ENCODE measurements at places on chromosomes 5 and 9.

DNA sequence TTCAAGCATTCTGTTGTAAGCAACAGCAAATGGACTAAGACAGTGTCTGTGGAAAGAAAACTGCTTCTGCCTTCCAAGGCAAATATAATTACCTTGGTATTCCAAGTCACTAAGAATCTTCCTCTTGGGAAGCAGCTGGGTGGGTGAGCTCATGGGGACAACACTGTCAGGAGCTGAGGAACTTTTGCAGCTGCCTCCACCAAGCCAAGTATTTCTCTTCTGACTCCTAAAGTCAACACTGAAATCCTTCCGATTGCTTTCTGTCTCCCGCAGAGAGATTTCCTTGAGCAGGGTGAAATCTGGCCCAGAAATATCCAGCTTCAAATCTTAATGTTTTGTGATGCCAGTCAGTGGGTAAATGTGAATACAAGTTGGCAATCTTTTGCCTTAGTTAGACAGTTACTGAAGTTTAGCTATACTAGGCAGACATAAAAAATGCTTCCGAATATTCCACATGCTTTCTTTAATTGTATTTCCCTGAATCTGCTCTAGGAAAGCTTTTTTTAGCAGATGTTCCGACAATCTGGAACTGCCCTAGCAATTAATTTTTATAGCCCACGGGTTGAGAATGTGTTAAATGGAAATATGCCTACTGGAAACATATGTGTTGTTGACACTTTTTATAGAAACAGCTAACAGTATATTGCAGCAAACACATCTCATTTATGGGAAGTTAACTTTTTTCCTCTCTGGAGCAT lies 369.9 kb upstream of the DAB2 start:
- no peak for DNase-seq

- DNase-seq, result no peak
Observed at GRCh38 chr5:132428147-132428482, 58.6 kb downstream of the SLC22A5 start.

DNA sequence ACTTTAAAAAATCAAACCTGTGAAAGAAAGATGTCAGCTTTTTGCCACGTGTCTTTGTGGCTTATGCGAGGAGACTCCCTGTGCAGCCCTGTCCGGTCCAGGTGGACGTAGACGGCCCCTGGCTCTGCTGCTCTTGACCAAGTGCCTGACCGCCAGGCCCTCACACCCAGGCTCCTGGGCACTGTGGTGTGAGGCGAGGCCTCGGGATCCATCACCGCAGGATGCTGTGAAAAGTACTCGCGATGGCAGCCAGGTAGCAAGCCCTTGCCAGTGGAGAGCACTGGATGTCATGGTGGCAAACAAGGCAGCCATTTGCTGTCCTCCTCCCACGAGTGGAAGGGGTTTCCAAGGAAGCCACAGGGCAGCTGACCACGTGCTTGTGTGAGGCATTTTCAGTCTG lies 245.1 kb downstream of the CACNA1B start:
- no peak for DNase-seq

GRCh38 chr5:34035756-34036155 lies 7.3 kb downstream of the C1QTNF3 start:
- no peak for DNase-seq

DNA sequence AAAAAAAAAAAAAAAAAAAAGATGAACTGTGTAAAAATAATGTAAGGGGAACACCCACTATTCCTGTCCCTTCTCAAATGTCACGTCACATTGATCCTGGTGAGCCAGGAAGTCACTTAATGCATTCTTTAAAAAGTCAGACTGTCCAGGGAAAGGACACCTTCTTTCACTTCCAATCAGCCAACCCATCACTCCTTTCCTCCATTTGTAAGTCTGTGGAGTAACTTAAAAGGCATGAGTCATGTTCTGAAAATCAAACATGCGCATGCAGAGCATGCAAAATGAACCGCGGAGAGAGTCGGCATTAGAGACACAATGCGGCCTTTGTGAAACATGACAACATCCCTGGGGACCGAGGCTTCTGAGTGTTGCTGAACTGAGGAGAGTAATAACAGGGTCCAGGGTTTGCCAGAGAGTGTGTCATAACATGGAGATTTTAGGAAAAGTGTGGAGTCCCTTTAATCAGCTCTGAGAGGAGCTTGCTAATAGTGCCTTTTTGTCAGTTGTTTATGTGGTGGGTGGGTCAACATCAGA lies 77.6 kb upstream of the SEMA6A start:
- no peak for DNase-seq

GRCh38 chr9:3348169-3348568 lies 177.6 kb downstream of the RFX3 start:
- no peak for DNase-seq

DNA sequence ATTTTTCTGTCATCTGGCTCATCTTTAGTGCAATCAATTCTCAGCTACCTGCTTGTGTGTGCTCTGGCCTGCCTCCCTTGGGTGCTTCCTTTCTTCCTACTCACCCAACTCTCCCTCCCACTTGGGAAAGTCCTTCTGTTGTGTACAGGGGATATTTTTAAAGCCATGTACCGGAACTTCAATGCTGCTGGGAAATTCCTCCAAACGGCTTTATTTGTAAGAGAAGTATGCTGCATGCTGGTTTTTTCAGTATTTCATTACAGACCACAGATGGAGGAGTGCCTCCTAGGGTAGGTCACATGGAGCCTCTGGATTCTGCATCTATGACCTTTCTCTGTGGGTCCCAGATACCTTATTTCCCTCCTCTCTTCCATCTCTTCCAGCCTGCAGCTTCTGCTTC lies 5.4 kb upstream of the HMHB1 start:
- no peak for DNase-seq

GRCh38 chr9:120186276-120186675 lies 393.7 kb downstream of the CDK5RAP2 start:
- DNase-seq, result no peak

DNA sequence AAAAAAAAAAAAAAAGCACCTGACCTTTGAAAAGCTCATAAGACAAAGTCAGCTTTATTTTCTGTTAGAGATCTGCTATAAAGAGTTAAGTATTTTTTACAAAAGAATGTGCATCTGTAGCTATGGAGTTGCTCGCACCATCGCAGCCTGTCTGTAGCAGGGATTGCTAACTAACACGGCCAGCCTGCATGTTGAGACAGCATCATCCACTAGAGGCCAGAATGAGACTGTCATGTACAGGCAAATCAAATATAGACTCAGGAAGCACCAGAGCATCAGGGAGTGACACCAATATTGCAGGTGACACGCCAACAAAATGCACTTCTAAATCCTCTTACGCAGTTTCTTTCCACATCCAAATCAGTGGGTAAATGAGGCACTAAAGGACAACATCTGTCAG lies 136.3 kb upstream of the RASEF start:
- no peak for DNase-seq

DNA sequence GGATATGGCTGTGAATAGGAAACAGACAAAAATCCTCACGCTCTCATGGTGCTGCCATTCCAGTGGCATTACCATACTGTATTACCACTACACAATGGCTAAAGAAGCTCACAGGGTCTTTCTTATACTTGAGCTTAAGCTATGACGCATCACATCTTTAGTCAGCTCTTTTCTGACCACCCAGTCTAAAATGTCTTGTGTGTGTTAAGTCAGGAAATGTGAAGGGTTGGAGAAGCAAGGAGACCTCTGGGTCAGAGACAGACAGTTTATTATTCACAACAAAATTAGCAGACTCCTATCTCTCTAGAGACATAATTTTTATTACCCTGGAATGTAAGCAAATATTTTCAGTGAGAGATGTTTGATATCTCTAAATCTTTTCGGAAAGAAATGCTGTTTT lies 1583.2 kb upstream of the WWC1 start:
- DNase-seq, result no peak
